ENCODE measurements at places on chromosomes 11 and 22. TPM values are rescaled to one million over a fixed set of nuclear protein-coding genes. Genes with fewer than 3 reads are reported as not detected.

MEI1 gene
- 0.17 TPM for total RNA-seq

PHLDA2 gene
- total RNA-seq, result 0.52 TPM

MRGPRF gene
- total RNA-seq, result 28.7 TPM

CARD18 gene
- total RNA-seq, result not detected

TMEM25 gene
- total RNA-seq, result 11.2 TPM

CASP5 gene
- total RNA-seq, result under 0.01 TPM

CASP4 gene
- 107 TPM for total RNA-seq

OVOL1 gene
- not detected for total RNA-seq

RIBC2 gene
- total RNA-seq, result 0.32 TPM

CHEK1 gene
- total RNA-seq, result 32.0 TPM

EHBP1L1 gene
- 34.9 TPM for total RNA-seq

GRK3 gene
- 0.94 TPM for total RNA-seq

FAM83F gene
- total RNA-seq, result not detected

FXYD2 gene
- 0.16 TPM for total RNA-seq

CYTH4 gene
- 0.32 TPM for total RNA-seq

KRTAP5-10 gene
- total RNA-seq, result not detected

FOLH1 gene
- total RNA-seq, result not detected

DLG2 gene
- 3.3 TPM for total RNA-seq

TBX10 gene
- not detected for total RNA-seq

TMEM132A gene
- 9.0 TPM for total RNA-seq

ACTN3 gene
- total RNA-seq, result 0.32 TPM

OR4C3 gene
- not detected for total RNA-seq

P4HA3 gene
- 2.9 TPM for total RNA-seq

RELT gene
- 1.0 TPM for total RNA-seq

PGA4 gene
- total RNA-seq, result 0.32 TPM

CNIH2 gene
- 0.17 TPM for total RNA-seq

DGAT2 gene
- total RNA-seq, result 6.9 TPM

GPHA2 gene
- not detected for total RNA-seq

SAA1 gene
- not detected for total RNA-seq

KCNJ11 gene
- total RNA-seq, result not detected

FBLN1 gene
- 957 TPM for total RNA-seq

Measured in bronchial smooth muscle cell (primary cell).